ENCODE measurements at places on chromosomes 4 and X. TPM values are rescaled to one million over a fixed set of nuclear protein-coding genes. Genes with fewer than 3 reads are reported as not detected.
A peak's percentile ranks its signal among the peaks of the same experiment; 100 is the strongest.

RASGEF1B gene
- total RNA-seq = 0.77 TPM

- H3K27me3 ChIP-seq = no peaks in the 10 kb centered on the region
- H3K27ac ChIP-seq = no peak overlapping the region
- no peak overlapping the region for H3K4me3 ChIP-seq
- H3K4me1 ChIP-seq = no peaks in the 10 kb centered on the region
- DNase-seq = no peak
- H3K36me3 ChIP-seq = no peaks in the 10 kb centered on the region
Observed at GRCh38 chr4:38928974-38929373, 61.4 kb downstream of the FAM114A1 start.

SYNPO2 gene
- 174 TPM for total RNA-seq

DNA sequence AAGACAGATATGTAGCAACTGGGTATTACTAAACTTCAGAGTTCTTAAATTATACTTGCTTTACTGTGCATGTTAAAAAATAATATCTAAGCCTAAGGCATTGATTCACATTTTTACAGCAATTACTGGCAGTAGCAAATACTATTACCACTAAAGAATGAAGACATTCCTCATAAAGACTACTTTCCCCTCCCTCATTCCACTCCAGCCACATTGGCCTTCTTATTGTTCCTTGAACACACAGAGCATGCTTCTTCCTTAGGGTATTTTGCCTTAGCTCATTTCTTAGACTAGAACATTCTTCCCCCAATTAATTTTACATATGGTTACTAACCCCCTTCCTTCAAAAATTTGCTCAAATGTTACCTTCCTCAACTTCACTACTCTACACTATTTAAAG is 717.0 kb downstream of the CCSER1 start:
- no peaks in the 10 kb centered on the region for H3K36me3 ChIP-seq
- H3K27ac ChIP-seq = no peak overlapping the region
- DNase-seq = no peak
- no peaks in the 10 kb centered on the region for H3K4me1 ChIP-seq
- no peak overlapping the region for H3K4me3 ChIP-seq

- no peak overlapping the region for H3K4me3 ChIP-seq
- no peak overlapping the region for H3K27ac ChIP-seq
- H3K36me3 ChIP-seq = no peaks in the 10 kb centered on the region
- no peaks in the 10 kb centered on the region for H3K4me1 ChIP-seq
- no peak for DNase-seq
Observed at GRCh38 chr4:93092765-93093164, 735.8 kb upstream of the ATOH1 start.

GRCh38 chr4:534576-535151 is 35.7 kb downstream of the PIGG start:
- H3K4me3 ChIP-seq = no peak overlapping the region
- no peaks in the 10 kb centered on the region for H3K27me3 ChIP-seq
- no peaks in the 10 kb centered on the region for H3K4me1 ChIP-seq
- no peaks in the 10 kb centered on the region for H3K36me3 ChIP-seq
- H3K27ac ChIP-seq = no peak overlapping the region

DNA sequence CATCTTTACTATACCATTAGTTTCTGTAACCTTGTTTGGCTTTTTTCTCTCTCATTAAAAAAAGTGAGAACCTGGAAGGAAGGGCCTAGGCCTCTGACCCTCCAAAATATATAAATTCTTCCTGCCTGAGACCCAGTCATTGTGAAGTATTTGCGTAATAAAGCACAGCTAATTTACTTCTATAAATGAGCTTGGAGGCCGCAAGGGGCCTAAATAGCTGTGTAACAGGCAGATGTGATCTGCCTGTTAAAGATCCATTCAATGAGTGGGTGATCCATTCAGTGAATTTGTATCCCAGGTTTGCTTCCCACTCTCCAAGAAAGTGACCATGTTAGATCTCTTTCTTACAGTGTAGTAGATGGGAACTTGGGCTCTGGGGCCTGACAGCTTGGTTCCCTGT is 595 bp upstream of the PYURF start:
- no peaks in the 10 kb centered on the region for H3K4me1 ChIP-seq
- DNase-seq = no peak
- peak overlapping the region; percentile 96 for H3K27ac ChIP-seq
- no peaks in the 10 kb centered on the region for H3K36me3 ChIP-seq
- H3K27me3 ChIP-seq = no peaks in the 10 kb centered on the region

DNA sequence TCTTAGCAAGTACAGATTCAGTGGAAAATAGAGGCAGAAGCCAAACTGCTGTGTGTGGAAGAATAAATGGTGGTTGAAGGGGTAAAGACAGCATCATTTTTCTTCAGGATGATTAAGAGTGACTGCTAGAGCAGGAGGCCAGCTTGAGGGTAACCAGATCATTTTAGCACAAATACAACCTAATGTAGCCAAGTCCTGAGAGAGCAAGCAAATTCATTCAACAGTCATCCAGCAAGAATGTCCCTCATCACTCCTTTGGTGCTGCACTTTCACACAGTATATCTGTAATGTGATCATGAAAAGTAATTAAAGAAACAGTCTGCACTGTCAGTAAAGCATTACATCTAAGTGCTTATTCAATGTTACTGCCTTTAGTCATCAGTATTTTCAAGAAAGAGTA is 44.8 kb downstream of the NPFFR2 start:
- H3K27me3 ChIP-seq = no peaks in the 10 kb centered on the region
- H3K4me3 ChIP-seq = no peak overlapping the region
- DNase-seq = no peak
- no peak overlapping the region for H3K27ac ChIP-seq
- H3K36me3 ChIP-seq = no peaks in the 10 kb centered on the region

CT83 gene
- not detected for total RNA-seq

DNA sequence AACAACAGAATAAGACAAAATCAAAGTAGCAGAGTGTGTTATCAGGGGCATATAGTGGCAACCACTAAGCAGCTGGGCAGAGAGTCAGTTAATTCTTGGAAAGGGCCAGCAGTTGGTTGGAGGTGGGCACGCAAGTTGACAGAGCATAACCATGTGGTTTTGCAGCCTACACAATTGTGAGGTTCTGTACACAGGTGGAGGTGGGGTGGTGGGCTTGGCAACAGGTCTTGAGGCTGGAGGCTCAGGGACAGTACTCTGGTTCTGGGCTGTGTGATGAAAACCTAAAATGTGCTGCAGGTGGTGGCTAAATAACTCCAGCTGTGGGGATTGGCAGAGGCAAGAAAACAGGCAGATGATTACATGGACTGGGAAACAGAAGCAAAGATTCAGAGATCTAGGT is 1112.7 kb downstream of the PDHA2 start:
- no peak for DNase-seq
- no peak overlapping the region for H3K4me3 ChIP-seq
- H3K27me3 ChIP-seq = no peaks in the 10 kb centered on the region
- H3K4me1 ChIP-seq = no peaks in the 10 kb centered on the region

- no peaks in the 10 kb centered on the region for H3K4me1 ChIP-seq
- no peak overlapping the region for H3K27ac ChIP-seq
- H3K36me3 ChIP-seq = no peaks in the 10 kb centered on the region
- DNase-seq = no peak
- H3K27me3 ChIP-seq = no peaks in the 10 kb centered on the region
Observed at GRCh38 chr4:185833055-185833598, 21.1 kb upstream of the SORBS2 start.

DNA sequence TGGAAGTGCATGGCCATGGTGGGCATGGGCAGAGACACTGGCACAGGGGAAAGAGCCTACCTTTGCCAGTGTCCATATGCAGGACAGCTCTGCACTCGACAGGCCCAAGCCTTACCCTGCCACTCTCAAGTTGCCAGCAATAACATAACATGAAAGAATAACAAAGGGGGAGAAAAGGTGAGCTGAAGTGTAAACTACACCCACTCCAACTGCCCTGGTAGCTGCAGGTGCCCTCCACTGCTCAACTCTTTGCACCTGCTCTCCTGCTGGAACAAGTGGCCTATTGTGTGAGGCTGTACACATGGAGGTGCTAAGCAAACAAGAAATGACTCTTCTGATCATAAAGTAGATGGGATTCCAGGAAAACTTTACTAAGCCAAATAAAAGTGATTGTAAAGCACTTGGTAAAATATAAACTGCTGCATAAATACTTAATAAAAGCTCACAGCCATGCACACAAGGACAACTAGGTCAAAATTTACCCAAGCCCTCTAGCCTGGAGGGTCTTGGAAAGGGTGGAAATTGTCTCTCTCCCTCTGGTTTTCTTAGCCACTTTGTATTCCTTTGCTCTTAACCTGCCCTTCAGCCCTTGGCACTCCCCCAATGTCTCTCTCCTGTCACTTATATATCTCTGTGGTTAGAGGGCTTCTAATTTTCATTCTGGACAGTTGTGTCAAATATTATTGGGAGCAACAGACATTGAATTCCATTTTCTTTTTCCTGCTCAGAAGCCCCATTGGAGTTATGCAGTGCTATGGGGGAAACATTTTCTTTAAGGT is 261.2 kb upstream of the GPC4 start:
- no peaks in the 10 kb centered on the region for H3K36me3 ChIP-seq
- no peaks in the 10 kb centered on the region for H3K4me1 ChIP-seq
- H3K27me3 ChIP-seq = no peaks in the 10 kb centered on the region
- no peak overlapping the region for H3K4me3 ChIP-seq

XIAP gene
- total RNA-seq = 83.5 TPM

DNA sequence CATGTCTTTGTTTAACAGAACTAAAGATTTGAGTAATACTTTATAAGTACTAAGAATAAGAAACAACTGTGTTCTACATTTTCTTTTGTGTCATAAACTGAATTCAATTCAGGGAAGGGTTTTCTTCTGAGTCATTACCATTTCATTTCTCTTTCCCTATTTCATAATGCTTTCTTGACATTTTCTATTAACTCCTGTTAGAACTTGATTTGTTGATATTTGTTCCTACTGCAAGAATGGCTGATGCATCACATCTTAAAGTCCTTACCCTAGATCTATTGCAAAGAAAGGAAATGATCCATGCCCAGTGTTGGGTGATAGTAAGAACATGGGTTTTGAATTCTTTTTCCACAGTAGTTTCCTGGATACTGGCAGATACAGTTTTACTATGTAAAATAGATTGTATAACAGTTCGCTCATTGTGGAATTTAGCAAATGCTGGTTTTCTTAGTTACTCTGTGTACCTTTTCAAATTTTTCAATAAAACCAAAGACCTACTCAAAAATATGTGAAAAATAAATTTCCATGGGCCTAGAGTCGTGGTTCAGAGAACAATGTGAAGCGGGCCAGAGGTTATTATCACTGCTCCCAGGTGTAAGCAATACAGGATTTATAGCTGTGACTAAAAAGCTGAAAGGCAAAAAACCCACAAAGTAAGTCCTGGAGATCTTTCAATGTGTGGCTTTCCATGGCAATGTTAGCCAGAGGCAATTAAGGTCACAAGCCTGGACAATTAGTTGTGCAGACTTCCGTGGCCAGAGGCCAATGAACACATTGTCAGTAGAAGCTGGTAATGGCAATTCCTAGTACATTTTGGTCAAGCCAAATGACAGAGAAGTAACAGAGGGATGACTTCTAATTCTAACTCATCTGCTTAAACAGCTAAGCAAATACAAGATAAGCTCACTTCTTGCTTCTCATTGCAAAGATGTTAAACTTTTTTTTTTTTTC is 127.3 kb upstream of the FAT4 start:
- no peak for DNase-seq
- H3K27me3 ChIP-seq = no peaks in the 10 kb centered on the region
- no peaks in the 10 kb centered on the region for H3K36me3 ChIP-seq
- no peak overlapping the region for H3K4me3 ChIP-seq

CFI gene
- 52.5 TPM for total RNA-seq

DUSP21 gene
- not detected for total RNA-seq

Data from uterus (tissue), 4 donors.